Coronary artery (tissue), 2 donors: ENCODE measurements at places on chromosomes 5 and 9.

DNA sequence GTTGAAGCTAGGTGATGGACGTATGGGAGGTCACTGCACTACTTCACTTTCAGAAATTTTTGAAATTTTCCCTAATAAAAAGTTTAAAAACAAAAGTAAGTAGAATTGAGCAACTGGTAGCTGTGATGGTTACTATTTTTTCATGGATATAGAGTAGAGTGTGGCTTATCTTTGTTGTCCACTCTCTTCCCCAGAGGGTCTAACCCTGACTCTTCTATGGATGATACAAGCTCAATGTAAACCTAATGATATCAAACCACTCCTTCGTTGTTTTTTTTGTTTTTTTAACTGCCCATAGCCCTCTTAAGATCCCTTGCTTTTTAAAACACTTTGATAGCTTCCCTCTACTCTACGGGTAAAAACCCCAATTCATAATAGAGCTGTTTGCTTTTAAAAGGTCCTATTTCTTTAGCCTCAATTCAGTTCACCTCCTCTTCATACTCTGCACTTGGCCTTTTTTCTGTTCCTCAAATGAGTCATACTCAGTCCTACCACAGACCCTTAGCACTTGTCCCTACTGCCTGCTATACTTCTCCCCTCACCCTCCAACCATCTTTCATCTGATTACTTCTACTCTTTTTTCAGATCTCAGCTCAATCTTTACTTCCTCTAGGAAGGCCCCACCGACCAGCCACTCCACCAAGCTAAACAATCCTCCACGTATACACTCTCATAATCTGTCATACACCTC, 2.6 kb downstream of the HDAC3 start:
- DNase-seq, result peak; percentile 9

DNA sequence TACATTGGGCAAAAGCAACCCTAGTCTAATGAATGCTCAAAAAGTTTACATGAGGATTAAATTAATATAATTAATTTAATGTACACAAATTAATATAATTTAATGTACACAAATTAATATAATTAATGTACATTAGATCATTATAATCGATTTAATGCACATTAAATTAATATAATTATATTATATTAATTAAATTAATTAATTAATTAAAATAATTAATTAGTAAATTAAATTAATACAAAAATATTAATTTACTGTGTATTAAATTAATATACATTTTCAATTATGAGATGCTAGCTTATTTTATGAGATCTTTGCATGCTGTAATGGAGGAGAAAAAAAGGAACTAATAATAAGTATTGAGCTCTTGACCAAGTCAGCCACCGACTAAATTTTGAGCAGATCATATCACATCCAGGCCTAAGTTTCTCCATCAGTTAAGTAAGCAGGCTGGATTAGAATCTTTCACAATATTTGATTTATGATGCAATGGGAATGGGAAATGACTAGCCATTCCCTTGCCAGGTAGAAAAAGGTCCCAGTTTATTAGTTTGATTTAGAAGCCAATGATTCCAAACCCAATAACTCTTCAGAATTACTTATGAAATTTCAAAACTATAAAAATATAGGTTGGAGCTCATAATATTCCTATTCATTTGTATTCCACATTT, 533.4 kb upstream of the GRIA1 start:
- no peak for DNase-seq

- DNase-seq, result no peak
Measured at GRCh38 chr9:69444791-69445190, 119.8 kb downstream of the ENTREP1 start.

DNA sequence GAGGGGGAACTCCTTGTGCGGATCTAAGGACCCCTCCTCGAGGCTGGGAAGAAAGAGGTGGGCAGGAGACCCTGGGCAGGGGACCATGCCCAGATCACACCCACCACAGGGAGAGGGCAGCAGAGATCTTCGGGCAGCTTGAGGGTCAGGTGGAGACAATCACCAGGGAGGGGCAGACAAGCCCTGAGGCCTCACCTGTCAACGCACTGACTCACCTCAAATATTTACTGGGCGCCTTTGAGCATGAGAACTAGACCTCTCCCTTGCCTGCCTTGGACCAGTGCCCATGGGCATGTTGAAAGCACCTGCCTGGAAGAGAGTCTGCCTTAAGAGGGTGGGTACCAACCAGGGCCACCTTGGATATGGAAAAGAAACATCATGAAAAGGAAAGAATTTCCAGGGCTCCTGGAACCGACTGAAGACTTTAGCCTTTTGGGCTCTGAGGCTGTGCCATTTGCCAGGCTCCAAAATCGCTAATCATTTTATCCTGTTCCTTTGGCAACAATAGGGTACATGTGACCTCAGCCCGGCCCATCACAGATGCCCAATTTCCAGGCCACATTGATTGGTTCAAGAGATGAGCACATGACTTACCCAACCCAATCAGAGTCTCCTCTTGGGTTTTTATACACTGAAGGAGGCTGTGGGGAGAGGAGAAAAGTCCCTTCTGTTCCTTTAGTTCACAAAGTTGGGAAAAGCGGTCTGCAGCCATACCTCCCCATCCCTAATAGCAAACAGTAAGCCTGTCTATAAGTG, 10.4 kb upstream of the SPINK4 start:
- DNase-seq, result no peak

DNA sequence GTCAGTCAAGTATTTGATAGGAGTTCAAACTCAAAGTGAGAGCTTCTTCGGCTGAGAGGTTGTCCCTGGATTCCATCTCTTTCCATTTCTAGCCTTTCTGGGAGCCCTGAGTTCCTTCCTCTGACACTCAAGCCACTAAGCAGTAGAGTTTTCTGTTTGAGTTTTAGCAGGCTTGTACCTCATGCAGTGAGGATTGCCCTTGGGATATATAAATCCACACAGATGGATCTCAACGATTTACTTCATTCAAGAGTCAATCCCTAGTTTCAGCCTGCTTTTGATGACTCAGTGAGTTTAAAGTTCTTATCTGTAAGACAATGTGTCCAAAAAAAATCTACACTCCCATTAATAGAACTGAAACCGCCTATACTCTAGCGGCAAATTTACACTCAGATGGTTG, 2240.9 kb upstream of the WWC1 start:
- no peak for DNase-seq

GRCh38 chr9:68585034-68585761, 44.5 kb upstream of the TMEM252 start:
- no peak for DNase-seq

DNA sequence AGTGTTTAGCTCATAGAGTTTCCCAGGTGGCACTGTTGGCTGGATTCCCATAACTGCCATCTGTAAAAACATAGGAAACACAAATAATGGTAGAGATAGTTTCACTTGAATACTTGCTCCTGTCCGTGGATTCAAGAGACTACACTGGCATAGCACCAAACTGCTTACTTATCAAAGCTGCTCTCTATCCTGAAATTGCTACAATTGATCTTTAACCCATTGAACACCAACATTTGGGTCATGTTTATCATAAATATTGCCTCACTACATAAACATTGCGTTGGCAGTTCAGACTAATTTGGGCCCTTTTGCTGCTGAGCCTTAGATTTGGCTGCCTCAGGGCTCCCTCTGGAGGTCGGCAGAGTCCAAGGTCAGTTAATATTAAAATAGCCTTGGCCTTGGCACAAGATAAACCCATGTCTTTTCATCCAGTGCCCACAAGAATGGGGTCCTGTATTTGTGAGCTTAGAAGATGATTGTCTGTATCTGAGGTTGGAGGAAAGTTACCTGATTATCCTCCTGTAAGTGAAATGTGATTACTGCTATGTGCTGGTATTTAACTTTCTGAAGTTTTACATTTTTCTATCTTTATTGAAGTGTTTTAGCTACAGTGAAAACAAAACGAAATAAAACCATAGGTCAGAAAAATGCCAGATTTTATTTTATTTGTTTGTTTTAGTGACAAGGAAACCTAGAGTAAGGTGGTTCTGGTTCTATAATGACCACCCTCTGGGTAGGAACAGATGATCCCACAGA, 4.0 kb upstream of the RANBP3L start:
- no peak for DNase-seq

DNA sequence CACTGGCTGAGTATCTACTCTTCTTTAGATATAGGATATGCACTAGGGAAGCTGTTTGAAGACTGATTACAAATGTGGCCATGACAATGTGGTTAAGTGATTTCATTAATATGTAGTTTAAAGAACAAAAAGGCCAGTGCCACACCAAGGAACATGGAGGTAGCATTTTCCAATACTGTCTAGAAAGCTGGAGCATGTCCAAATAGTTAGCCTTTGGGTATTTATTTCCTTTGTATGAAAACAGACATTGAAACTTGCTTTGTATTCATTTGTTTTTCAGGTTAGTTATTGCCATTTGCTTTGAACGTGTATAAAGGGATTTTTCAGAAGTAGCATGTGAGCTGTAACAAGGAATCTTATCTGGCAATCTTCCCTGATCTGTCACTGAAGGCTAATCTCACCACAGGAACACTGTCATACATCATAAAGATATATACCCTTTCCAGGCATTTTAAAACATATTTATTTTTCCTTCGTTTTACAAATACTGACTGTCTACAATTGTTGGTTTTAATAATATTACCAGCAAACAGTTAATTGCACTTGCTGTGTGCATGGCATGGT, 93.4 kb downstream of the PLPPR1 start:
- DNase-seq, result no peak

DNA sequence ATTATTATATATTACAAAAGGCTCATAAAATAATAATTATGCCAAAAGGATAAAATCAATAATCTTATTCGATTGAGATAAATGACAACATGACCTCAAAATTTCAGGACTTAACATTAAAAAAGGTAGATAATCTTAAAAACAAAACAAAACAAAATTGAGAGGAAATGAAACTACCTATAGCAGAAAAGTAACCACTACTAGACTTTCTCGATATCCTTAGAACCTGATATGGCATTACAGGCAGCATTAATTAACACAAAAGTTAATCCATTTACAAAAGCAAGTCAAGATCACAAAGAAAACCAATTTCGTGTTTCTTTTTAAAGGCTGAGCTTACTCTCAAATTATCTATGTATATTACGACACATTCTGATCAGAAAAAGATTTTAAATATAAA, 29.9 kb downstream of the TMEM161B start:
- no peak for DNase-seq

- peak; percentile 99 for DNase-seq
Measured at GRCh38 chr9:6008169-6008979, 7.0 kb downstream of the RANBP6 start.

DNA sequence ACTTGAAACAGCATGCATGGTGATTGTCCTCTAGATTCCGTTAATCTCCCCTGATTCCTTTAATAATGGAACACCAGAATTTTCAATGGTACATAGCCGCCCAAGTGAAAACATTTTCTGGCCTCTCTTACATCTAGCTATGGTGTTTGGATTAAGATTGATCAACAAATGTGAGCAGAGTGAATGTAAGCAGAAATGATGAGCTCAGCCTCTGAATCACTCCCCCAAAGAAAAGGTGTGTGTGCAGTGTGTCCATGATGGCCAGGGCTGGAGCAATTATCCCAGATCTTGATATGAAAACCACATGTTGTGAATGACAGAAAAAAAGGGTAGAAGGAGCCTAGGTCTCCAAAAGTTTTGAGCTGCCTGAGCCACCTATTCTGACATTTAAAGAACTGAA, 55.3 kb downstream of the OR2K2 start:
- DNase-seq, result no peak

GRCh38 chr5:141042555-141042954, 8.6 kb upstream of the PCDHB1 start:
- no peak for DNase-seq

- no peak for DNase-seq
Measured at GRCh38 chr5:115898656-115899055, 56.9 kb downstream of the AP3S1 start.

DNA sequence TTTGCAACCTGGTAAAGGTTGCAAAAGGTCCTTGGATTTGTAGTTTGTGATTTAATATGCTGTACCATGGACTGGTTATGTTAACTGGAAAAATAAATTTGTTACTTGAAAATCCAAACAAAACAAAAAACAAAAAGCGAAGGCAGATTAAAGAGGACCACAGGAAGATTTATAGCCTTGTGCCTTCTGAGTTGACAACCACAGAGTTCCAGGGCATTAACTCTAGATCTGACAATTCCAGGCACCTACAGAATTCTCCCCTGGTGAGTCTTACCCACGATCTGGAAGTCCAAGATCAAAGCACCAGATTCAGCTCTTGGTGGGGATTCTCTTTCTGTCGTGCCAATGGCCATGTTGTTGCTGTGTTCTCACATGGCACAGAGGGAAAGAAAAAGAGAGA, 107.9 kb upstream of the SELENOP start:
- DNase-seq, result no peak

- no peak for DNase-seq
Measured at GRCh38 chr5:131355971-131356528, 92.2 kb downstream of the CDC42SE2 start.

- no peak for DNase-seq
Measured at GRCh38 chr5:81212211-81212751, 20.8 kb upstream of the CKMT2 start.

- DNase-seq, result no peak
Measured at GRCh38 chr9:93390953-93391515, 60.5 kb upstream of the FAM120A start.
